Left kidney (tissue), 8 donors: ENCODE measurements at places on chromosomes 3 and 15. TPM values are rescaled to one million over a fixed set of nuclear protein-coding genes. Genes with fewer than 3 reads are reported as not detected.

The FOXL2 gene
- not detected for polyA plus RNA-seq

The ISLR gene
- polyA plus RNA-seq, result 43.2 TPM

The PLIN1 gene
- 1.4 TPM for polyA plus RNA-seq

The DAZL gene
- polyA plus RNA-seq, result not detected

GRCh38 chr3:167808910-167809309 is 73.4 kb downstream of the SERPINI1 start:
- no peak for DNase-seq

DNA sequence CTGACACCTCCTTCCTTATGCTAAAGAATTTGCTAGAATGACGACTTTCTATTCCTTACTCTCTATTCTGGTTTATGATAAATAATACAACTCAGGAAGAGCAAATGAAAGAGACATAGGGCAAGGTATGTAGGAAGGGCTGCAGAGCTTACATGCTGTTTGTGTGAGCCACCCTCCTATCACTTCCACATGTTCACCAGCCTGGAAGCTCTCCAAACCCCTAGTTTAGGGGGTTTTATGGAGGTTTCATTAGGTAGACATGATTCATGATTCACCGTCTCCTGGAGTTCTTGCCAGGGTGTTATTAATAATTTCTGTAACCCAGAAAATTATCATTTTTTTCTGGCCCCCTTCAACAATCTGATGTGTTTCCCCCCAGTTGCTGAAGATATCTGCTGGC is 172.1 kb upstream of the COL8A1 start:
- DNase-seq, result no peak

DNA sequence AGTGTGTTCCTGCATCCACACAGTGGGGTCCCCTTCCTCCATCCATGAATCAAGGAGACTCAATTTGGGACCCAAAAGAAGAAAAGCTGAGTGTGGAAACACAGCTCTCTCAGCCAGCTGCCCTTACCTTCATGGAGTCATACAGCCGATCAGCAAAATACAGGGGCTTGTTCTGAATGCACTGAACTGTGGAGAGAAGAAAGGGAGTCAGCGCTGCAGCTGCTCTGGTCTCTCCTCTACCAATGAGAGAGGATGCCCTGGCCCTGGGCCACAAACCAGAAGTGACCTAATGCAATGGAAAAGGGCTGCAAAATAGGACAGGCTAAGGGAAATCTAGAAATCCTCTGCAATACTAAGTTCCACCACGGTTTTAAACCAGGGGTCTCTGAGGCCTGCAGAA is 46.7 kb downstream of the ANXA2 start:
- no peak for DNase-seq

GRCh38 chr3:56087451-56088053 is 380.7 kb downstream of the ERC2 start:
- no peak for DNase-seq

GRCh38 chr3:185251272-185251671 is 2.6 kb downstream of the EHHADH start:
- no peak for DNase-seq

- DNase-seq, result no peak
These were observed 219.5 kb upstream of the LRTM1 start for GRCh38 chr3:55147406-55147805.

- DNase-seq, result no peak
These were observed 570 bp downstream of the APH1B start for GRCh38 chr15:63277893-63278456.

GRCh38 chr15:34266751-34267150 is 41.9 kb downstream of the EMC4 start:
- no peak for DNase-seq
